Left hindlimb (tissue), 1 donor: ENCODE measurements at places on chromosomes 7 and 10.

DNA sequence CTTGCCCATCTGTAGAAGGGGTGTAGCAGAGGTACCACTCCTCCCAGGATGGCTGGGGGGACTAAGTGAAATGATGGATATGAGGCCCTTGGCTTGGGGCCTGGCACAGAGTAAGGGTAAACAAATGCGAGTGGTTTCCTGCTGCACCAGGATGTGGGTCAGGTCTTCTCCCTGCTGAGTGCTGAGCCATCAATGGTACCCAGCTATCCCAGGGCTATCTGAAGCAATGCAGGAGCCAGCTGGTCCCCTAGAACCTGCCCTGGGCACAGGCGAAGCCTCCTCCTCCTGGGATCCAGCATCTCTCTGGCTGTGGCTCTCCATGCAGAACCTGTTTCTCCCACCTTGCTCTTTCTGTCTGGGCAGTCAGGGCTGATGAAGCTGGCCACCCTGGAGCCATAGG is 20.9 kb upstream of the GOLGA7B start:
- no peak for DNase-seq

DNA sequence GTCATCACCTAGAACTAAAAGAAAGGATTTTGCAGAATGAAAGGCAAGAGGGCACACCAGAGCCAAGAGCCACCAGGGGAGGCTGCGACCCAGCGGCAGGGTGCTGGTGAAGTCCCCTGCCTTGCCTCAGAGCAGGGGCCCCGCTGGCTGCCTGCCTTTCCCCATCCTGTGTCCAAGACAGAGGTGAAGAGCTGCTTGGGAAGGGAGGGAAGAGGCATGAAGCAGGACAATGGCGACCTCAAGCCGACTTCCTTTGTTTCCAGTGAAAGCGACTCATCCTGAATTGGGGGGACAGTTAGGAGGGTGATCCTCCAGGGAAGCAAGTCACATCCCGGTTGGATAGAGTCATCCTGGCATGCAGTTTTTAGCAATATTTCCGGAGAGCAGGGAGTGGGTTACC is 255.5 kb upstream of the YAE1 start:
- DNase-seq = no peak

- no peak for DNase-seq
These were observed 1061.2 kb downstream of the KCNMA1 start for GRCh38 chr10:76576276-76576962.

DNA sequence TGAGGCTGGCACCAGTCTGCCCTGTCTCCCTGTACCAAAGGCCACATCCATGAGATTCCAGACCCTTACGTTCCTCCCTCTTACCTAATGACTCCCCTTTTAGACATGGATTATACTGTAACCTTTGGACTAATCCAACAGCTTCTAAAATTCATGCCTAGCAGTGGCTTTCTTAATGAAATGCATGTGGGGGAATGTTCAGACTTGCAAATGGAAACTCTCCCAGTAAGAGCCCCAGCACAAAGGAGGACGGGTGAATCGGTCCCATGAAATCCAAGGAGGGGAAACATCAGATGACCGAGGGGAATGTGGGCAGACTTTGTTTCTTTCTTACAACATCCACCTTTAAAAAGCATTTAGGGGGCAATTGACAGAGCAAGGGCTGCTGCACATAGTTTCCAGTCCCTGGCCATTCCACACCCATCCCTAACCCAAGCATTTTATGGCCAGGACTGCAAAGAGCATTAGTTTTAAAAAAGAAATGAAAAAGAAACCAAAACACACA is 71.5 kb downstream of the COL13A1 start:
- DNase-seq = no peak

DNA sequence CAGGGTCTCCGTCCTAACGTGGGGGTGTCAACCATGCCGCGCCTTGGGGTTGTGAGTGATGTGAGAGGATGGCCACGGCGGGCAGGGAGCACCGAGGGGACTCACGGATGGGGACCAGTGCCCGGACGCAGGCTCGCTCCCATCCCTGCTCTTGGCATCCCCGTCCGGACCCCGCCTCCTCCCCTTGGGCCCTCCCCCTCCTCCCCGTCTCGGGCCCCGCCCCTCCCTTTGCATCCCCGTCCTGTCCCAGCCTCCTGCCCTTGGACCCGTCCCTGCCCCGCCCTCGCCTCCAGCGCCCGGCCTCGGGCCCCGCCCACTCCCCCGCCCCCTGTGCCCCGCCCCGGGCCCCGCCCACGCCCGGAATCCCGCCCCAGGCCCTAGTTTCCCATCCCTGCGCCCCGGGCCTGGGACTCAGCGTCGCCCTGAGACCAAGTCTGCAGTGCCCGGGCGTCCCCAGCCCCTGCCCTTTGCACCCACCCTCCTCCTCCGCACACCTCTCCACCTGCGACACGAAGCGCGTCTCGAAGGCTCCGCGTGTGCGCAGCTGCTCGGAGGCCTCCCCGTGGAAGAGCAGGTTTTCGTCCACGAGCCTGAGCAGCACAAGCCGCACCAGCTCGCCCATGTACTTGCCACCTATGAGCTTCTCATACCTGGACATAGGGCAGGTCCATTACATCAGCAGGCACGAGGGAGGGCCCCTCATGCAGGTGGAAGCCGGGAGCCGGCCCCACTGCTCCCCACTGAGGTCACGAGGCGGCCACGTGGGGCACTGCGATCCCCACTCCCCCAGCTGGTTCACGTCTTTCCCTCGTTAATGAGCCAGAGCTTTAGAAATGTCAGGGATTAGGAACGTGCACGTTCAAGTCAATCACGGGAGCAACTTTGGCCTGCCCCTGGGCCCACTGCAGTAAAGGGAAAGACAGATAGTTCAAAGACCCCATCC is 5.1 kb upstream of the MYL7 start:
- peak; percentile 82 for DNase-seq

- no peak for DNase-seq
These were observed 224.7 kb upstream of the SH2B2 start for GRCh38 chr7:102061981-102062390.

DNA sequence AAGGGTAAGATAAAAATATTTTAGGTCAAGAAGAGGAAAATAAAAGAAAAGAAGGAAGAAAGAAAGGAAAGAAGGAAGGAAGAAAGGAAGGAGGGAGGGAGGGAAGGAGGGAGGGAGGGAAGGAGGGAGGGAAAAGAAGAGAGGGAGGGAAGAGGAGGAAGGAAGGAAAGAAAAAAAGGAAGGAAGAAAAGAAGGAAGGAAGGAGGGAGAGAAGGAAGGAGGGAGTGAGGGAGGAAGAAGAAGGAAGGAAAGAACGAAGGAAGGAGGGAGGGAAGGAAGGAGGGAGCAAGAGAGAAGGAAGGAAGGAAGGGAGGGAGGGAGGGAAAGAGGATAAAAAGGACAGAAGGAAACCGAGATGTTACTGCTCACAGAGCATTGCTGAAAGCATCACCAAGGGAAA is 209.5 kb upstream of the PITRM1 start:
- DNase-seq = no peak

- no peak for DNase-seq
These were observed 25.2 kb upstream of the DMTF1 start for GRCh38 chr7:87127019-87127418.

DNA sequence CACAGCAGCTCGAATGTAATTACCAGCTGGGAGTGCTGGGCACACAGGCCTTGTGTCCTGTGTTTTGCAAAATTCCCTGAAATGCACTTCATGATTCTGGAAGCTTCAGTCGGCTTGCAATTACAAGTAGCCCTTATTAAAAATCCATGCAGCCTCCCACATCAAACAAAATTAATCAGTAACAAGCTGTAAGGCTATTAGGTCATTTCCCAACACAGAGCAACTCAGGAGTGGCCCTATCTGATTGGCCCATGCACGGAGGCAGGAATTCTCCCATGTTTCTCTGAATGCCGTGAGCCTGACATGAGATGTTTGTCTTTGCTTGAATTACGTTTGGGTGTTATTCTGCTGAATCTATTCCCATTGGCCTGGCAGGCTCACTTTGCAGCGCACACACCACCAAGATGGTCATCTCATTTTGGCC is 36.9 kb downstream of the FOXL3 start:
- DNase-seq = no peak

GRCh38 chr10:91287276-91287675 is 66.8 kb downstream of the PCGF5 start:
- no peak for DNase-seq

- DNase-seq = no peak
These were observed 29.4 kb upstream of the ABLIM1 start for GRCh38 chr10:114687459-114687858.

DNA sequence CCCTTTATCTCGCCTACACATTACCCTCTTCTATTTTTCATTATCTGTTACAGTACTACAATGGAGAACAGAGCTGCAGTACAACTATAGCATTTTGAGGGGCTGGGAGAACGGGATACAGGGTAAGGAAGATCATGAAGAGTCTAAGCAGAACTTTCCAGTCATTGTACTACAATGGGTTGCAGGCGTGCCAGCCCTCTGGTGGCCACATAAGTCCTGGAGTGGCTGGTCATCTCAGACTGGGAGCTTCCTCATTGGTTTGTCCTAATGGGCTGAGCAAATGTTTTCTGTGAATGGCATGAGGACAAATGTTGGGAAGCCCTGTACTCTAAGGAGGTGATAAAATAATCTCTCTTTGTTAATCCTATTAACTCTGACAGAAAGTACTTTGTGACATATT is 33.0 kb downstream of the TMEM106B start:
- no peak for DNase-seq
